Calu3 (cell line): ENCODE measurements at places on chromosomes 5 and 9. TPM values are rescaled to one million over a fixed set of nuclear protein-coding genes. Genes with fewer than 3 reads are reported as not detected.

The PNPLA7 gene
- 1.8 and 3.6 TPM in 2 replicates for total RNA-seq

- DNase-seq: no peak
Observed at GRCh38 chr9:8730618-8731017, 931.0 kb upstream of the DMAC1 start.

DNA sequence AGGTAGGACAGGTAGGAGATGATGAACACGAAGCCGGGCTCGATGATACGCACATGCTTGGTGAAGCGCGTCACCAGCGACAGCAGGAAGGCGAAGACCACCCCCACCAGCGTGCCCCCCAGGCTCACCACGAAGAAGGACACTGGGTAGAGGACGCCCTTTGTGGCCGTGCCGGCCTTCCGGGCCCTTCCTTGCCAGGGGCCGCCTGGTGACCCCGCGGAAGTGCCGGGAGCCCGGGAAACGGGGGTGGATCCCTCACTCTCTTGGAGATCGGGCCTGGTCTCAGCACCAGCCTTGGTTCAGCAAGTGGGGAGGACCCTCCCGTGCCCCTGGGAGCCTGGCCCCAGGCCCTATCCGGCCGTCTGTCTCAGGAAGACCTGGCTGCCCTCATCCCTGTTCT is 39.7 kb downstream of the SLC9A3 start:
- no peak for DNase-seq

The DDX41 gene
- total RNA-seq: 101 and 132 TPM in 2 replicates

DNA sequence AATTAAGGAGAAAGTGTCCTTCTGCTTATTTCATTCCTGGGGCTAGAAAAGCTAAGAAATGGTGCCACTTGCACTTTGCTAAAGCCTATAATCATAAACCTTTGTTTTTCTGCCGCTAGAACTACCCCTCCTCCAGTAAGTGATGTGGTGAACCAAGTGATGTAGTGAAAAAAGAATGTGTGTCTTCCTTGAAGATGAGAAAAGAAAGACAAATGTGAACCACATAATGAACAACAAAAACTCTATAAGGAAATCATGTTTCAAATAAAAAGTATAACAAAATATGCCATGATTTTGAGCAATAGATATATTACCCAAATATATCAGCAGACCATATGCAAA is 179.0 kb upstream of the SGCD start:
- DNase-seq: no peak

The IRX2 gene
- total RNA-seq: not detected in 2 replicates

DNA sequence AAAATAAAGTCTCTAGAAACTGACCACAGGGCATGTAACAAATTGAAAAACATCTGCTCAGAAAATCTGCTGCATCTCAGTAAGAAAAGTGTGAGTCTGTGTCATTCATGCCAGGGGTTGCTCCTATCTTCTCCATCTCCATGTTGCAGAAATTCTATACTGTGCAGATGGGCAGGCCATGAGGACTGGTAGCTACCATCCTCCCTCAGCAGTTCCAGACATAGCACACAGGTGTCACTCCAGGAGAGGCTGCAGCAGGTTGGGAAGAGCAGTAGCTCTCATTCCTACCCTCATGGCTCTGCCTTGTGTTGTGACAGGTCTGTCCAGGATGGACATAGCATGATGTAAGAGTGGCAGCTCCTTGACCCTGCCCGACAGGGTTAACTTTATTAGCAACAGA is 173.4 kb downstream of the NDUFS4 start:
- DNase-seq: no peak

DNA sequence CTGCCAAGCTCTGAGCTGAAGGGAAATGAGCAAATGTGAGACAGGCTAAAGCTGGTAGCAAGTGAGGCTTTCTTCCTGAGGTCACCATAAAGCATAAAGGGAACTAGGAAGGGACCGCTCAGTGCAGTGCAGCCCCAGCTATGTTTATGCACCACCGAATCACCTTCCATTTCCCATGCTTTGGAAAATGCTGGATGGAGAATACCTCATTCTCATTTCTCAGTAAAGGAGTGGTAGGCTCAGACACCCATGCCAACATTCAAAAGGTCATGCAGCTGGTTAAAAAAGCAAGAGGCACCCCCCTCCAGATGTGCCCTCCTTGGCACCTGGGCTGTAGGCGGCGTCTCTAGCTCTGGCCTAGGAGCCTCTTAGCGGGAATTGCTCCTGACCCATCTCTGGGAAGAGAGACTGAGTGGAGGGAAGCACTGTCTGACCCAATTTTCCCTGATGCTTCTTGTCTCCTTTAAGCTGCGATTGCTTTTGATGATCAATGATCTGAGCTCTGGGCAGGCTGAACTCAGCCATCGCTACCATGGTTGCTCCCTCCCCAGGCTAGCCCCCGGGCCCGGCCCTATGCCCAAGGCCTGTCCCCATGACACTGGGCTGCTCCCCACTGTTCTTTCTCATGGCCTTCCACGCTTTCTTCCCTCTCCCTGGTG is 58.7 kb downstream of the ZNF354C start:
- DNase-seq: no peak

GRCh38 chr5:95842854-95843544 is 20.5 kb upstream of the GLRX start:
- peak; percentile 82 for DNase-seq

The IL9 gene
- not detected in 2 replicates for total RNA-seq

The GFRA3 gene
- 0.54 and 0.83 TPM in 2 replicates for total RNA-seq

GRCh38 chr9:114989600-114990410 is 59.4 kb upstream of the TNFSF8 start:
- no peak for DNase-seq

GRCh38 chr5:132497488-132497997 is 7.0 kb upstream of the IRF1 start:
- peak; percentile 83 for DNase-seq

DNA sequence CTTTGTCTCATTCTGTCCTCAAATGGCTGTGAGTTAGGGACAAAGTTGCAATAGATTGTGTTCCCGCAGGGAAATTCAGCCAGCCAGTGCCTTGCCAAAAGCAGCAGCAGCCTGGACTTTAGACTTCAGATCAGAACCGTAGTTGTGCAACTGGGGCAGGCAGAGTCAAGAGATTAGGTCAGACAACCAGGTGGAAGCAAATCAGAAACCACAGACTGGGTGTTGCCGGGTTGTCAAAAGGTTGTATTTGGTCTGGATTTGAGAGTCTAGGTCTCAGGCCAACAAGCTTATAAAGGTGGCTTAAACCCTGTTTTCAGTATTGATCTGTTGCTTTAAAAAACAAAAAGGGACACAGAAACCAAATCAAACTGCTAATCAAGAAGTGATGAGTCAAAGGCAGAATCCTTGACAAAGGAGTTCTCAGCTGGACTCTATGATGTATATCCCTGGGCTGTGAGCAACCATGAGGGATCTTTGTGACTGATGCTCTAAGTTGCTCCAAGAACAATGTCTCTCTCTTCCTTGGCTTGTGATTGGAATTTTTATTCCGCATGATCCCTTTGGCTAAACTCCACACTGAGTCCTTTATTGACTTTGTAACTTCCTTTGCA is 20.9 kb downstream of the RFK start:
- peak; percentile 55 for DNase-seq

- DNase-seq: no peak
Observed at GRCh38 chr5:55578771-55579170, 44.0 kb upstream of the PLPP1 start.

DNA sequence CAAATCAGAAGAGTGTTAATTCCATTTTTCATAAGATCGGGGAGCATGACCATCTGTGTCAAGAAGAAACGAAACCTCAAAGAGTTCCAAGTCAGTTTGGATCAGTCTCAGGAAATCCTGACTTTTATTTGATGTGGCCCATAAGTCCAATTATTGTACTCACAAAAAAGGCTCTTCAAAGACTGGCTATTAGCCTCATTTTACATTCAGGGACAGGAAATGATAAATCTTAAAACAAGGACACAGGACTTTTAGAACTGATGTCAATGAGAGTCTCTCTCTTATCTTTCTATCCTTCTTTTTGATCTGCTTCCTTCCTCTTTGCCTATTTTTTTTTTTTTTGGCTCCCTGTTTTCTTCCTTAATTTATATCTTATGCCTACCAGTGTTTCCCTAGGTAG is 43.7 kb upstream of the SHOC1 start:
- no peak for DNase-seq

The ANKRD34B gene
- 0.29 and 0.40 TPM in 2 replicates for total RNA-seq

- peak; percentile 12 for DNase-seq
Observed at GRCh38 chr9:87950765-87951488, 23.4 kb downstream of the CDK20 start.

- DNase-seq: peak; percentile 80
Observed at GRCh38 chr5:176647843-176648473, 674 bp downstream of the TSPAN17 start.

DNA sequence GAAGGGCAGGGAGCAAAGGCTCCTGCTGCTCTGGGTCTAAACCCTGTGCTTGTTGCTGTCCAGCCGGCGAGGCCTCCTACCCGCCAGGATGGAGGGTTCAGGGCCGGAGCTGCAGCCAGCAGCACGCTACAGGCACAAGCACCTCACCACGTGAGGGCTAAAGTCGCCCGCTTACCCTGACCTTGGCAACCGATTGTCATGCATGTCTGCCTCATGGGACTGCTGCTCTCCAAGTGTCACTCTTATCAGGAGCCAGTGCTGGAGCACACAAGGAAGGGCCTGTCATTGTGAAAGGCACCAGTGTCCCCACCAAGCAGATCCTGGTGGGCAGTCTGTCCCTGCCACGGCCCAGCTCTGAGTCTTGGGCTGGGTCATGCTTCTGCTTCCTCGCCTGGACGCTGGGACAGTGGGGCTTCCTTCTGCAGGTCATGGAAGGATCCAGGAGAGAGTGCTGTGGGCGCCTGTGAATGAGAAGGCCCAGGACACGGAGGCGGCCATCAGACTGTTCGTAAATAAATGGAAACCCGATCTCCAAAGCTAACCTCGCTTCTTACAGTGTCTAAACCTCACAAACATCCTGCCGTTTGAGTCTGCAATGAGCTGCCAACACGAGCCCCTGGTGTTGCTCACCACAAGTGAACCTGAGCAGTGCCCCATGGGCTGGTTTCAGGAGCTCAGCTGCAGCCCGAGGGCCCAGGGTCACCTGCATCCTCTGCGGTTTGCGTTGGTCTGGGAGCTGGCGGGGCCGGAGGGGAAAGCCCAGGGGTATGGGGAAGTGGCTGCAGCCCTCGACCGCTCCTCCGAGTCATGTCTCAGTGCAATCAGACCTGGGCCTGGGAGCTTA is 58.2 kb upstream of the RXRA start:
- no peak for DNase-seq

DNA sequence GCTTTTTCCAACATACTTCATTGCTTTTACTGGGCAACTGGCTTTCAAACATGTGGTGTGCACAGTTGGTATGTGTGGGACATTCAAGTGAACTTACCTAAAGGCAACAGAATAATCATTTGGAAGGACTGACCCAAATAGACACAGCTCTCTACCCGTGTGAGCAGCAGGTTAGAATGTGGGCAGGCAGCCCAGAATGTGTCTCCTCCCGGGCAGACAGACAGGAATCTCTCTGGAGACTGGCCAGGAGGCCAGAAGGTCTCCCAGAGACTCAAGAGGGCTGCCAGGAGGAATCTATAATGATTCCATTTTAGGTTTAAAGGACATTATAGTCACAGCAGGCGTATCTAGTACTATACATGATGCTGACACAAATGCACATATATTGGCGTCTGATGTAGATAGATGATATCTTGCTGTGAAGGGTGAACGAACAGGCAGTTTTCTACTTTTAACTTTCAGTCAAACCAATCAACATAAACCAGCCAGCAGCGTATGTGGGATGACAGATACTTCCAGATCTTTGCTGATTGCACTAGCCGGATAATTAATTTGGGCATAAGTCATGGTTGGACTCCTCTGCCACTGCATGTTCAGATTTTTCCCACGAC is 297.4 kb upstream of the ZNF608 start:
- peak; percentile 56 for DNase-seq

DNA sequence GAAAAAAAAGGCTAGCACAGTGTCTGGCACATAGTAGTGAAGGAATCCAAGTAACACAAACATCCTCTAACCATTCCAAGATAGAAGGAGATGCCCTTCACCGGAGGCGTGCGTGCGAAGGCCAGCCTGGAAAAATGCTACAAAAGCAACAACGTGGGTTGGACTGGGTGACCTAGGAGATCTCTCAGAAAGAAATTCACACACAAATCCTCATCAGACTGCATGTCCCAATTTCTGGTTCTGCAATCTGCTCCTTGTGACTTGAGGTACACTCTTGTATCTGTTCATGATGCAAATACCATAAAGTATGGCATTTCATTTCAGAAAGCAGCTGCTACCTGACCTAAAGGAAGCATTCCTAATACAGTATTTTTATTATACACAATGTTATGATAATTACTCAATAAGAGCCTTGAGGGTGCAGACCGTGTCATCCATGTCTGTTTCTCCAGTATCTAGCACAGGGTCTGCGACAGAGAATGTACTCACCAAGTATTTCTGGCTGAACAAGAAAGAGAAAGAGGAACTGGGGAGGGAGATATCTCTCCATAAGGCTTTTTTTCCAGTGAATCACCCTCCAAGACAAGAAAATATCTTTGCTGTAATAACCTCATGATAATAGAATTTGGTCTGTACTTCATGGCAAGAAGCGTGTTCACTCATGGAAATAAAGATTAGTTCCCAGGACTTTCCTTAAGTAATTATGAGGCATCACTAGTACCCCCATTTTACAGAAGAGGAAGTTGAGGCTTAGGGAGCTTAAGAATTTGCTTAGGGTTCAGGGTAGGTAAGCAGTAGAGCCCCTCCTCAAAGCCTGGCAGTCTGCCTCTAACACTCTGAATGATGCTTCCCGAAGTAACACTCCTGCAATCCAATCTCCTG is 138.3 kb downstream of the CDK5RAP2 start:
- no peak for DNase-seq

DNA sequence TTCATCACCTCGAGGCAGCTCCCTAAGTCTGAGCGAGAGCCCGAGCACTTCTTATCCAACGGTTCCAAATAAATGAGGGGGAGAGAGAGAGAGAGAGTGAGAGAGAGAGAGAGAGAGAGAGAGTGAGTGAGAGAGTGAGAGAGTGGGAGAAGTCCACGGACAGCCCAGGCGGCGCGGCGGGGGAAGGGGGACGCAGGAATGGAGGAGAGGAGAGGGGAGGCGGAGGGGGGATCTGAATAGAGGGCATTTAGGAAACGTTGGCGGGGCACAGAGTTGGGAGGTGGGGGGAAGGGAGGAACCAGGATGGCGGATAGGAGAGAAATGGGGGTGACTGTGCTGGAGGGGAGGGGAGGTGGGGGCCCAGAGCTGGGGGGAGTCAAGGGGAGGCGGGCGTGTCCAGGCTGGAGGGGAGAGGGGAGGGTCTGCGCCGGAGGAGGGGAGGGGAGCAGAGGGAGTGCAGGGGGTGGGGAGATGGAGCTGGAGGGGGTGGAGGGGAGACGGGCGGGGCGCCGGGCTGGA is 398 bp upstream of the BASP1 start:
- DNase-seq: no peak

DNA sequence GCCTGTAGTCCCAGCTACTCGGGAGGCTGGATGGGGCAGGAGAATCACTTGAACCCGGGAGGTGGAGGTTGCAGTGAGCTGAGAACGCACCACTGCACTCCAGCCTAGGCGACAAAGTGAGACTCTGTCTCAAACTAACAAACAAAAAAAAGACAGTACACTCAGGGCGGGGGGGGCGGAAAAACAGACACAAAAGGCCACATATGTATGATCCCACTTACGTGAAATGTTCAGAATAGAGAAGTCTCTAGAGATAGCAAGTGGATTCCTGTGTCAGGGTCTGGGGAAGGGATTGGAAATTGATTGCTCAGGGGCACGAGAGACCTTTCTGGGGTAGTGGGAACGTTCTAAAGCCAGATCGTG is 9.0 kb upstream of the LCN1 start:
- DNase-seq: no peak

The HSPB3 gene
- total RNA-seq: not detected in 2 replicates

The SLC25A2 gene
- total RNA-seq: 0.26 and 0.27 TPM in 2 replicates

The RALGPS1 gene
- 8.3 and 9.4 TPM in 2 replicates for total RNA-seq

- no peak for DNase-seq
Observed at GRCh38 chr9:118418887-118419565, 714.8 kb downstream of the TLR4 start.

The QRFP gene
- not detected in 2 replicates for total RNA-seq
